LHCN-M2 (cell line): ENCODE measurements at places on chromosomes 2 and 18. TPM values are rescaled to one million over a fixed set of nuclear protein-coding genes. Genes with fewer than 3 reads are reported as not detected.

Gene PPIL3
- total RNA-seq: 66.8 and 106 TPM in 2 replicates

DNA sequence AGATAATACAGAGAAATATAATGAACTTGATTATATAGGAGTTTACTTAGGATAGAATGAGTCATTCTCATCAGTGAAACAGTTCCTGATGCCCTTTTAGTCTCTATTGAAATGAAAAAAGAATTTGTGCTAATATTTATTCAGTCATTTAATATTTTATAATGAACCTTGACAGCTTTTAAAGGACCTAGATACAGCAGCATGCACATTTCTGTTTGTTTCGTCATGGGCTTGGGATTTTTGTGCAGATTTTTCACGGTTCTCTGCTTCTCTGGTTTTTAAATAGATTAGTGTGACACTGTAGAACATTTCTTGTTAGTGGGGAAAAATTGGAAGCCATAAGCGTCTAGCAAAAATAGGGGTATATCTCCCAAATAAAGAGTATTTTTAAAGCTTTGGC is 60.7 kb downstream of the NABP1 start:
- DNase-seq: no peak

Gene FEZ2
- total RNA-seq: 104 and 126 TPM in 2 replicates

Gene NCK2
- 23.0 and 25.0 TPM in 2 replicates for total RNA-seq

Gene DSG1
- total RNA-seq: not detected in 2 replicates
